Fibroblast of mammary gland (primary cell): ENCODE measurements at places on chromosomes 2 and 18.
A peak's percentile ranks its signal among the peaks of the same experiment; 100 is the strongest.

GRCh38 chr2:176156807-176157498 is at the start of gene HOXD3:
TSS of gene HOXD3 (plus strand) at chr2:176157307. CDS start at chr2:176169115, 11,808 bp downstream.
- no peak for DNase-seq

DNA sequence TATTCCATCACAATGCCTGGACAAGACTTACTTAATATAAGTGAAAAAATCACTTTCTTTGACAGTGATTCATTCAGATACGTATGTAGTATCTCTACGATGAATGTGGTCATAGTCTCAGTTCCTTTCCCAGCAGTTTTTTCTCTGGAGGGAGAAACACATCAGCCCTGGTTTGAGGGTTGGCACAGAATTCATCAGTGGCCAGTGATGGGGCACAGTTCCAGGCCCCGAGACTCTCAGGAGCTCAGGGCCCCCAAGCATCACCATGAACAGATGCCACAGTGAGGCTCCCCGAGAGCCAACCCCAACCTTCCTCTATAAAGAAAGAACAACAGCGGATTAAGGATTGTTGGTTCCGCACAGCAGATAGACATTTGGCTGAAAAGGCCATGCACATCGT is 12.5 kb downstream of the PRKAG3 start:
- DNase-seq = no peak

- DNase-seq = no peak
Measured at GRCh38 chr2:30179536-30179935, 32.7 kb downstream of the YPEL5 start.

DNA sequence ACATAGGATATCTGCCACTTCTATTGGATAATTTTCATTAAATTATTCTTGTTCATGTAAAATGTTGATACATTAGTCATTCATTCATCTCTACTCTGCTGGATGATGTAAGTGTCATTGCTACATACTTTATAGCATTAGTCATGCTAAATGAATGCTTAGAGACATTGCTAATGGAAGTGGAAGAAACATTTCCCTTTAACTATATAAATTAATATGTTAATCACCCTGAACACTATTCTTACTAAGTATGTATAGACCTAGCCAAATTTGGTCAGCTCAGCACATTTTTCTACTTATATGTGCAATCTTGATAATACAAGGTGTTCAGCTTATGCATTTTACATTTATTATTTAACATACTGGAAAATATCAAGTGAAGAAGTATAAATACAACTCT is 160.2 kb downstream of the DPP4 start:
- DNase-seq = peak; percentile 51

- DNase-seq = no peak
Measured at GRCh38 chr2:8424997-8425900, 256.6 kb upstream of the ID2 start.

GRCh38 chr2:25445464-25445863 is 103.7 kb upstream of the DNMT3A start:
- no peak for DNase-seq

GRCh38 chr2:127619203-127619590 is 26.8 kb upstream of the GPR17 start:
- no peak for DNase-seq
